ENCODE measurements at places on chromosomes 11 and 22. TPM values are rescaled to one million over a fixed set of nuclear protein-coding genes. Genes with fewer than 3 reads are reported as not detected.

SUSD2 gene
- total RNA-seq: 0.16 TPM

CNGA4 gene
- total RNA-seq: under 0.01 TPM

RFPL3 gene
- total RNA-seq: not detected

C11orf21 gene
- not detected for total RNA-seq

PAMR1 gene
- total RNA-seq: 10.0 TPM

GTSE1 gene
- total RNA-seq: 1.3 TPM

DMC1 gene
- total RNA-seq: 0.98 TPM

HEPHL1 gene
- total RNA-seq: not detected

TRIM48 gene
- not detected for total RNA-seq

DKK3 gene
- total RNA-seq: 83.7 TPM
